Suppressor macrophage treated with lipopolysaccharide for 4 hours (primary cell): ENCODE measurements at places on chromosomes 4 and X.
A peak's percentile ranks its signal among the peaks of the same experiment; 100 is the strongest.

GRCh38 chr4:71333960-71334359 is 4.9 kb upstream of the SLC4A4 start:
- no peak for DNase-seq

GRCh38 chr4:101806914-101807313 is 16.4 kb downstream of the BANK1 start:
- DNase-seq, result no peak

DNA sequence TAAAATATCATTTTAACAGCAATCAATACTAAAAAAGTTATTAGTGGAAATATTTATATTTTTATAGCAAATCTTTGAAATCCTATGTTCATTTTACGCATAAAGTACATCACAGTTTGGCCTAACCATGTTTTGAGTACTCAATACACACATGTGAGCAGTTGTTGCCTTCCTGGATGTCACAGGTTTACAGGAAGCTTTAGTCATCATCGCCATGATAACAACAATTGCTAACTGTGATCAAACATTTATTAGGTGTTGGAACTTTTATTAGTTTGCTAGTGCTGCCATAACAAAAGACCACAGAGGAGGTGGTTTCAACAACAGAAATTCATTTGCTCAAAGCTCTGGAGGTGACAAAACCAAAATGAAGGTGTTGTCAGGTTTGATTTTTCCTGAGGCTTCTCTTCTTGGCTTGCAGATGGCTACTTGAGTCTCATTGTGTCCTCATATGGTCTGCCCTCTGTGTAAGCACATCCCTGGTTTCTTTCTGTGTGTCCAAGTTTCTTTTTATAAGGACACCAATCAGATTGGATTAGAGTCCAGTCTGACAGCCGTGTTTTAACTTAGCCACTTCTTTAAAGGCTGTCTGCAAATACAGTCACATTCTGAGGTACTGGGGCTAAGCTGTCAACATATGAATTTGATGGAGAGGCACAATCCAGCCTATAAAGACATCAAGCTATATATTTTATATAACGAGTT is 43.1 kb upstream of the BOD1L1 start:
- DNase-seq, result no peak

- DNase-seq, result no peak
Observed at GRCh38 chr4:84796394-84796793, 170.1 kb downstream of the WDFY3 start.

- no peak for DNase-seq
Observed at GRCh38 chr4:79082997-79083396, 143.8 kb upstream of the PAQR3 start.

- DNase-seq, result no peak
Observed at GRCh38 chr4:143203577-143203976, 18.9 kb downstream of the USP38 start.

DNA sequence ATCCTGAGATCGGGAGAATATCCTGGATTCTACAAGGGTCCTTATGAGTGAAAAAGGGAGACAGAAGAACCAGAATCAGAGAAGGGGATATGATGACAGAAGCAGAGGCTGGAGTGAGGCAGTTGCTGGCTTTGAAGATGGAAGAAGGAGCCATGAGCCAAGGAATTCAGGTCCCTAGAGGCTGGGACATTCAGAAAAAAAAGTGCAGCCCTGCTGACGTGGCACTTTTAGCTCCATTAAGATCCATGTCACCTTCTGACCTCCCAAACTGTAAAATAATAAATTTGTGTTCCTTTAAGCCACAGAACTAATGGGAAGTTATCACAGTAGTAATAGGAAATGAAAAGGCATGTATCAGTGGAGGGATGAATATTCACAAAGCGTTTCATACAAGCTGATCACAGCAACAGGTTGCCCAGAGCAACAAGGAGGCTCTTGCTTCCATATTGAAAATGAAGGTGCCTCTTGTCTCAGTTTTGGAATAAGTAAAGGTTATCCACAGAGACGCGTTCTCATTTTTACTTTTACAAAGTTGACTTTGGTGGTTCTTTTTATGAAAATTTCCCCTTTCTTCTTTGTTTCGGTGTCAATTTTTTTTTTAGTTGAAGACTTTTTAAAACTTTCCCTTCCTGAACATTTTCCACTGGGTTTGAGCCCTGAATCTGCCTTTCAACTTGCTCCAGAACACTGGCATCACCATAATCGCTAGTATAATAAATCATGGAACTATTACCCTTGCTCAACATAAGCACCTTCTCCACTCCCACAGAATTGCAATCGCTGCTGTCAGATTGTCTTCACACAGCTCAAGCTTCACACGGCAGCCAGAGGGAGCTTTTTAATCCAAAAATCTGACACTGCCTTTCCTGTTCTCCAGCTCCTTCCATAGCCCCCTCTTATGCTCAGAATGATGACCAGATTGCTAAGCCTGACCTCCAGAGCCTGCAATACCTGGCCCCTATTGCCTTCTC is 127.6 kb upstream of the RBPJ start:
- DNase-seq, result no peak

DNA sequence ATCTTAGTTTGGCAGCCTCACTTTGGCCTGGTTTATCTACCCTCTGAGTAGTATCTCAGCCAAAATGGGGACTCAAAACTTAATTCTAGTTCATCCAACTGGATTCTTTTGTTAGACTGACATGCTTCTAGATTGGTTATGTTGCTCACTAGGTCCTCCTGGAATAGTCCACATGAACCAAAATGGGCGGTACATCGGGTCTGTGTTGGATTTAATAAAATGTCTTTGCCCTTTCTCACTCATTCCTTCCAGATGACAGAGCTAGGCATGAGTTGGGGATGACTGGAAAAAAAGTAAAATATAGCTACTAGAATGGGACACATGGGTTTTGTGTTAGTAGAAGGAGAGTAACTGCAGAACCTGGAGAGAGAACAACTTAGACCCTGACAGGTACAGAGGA is 247.9 kb downstream of the CCSER1 start:
- DNase-seq, result no peak

DNA sequence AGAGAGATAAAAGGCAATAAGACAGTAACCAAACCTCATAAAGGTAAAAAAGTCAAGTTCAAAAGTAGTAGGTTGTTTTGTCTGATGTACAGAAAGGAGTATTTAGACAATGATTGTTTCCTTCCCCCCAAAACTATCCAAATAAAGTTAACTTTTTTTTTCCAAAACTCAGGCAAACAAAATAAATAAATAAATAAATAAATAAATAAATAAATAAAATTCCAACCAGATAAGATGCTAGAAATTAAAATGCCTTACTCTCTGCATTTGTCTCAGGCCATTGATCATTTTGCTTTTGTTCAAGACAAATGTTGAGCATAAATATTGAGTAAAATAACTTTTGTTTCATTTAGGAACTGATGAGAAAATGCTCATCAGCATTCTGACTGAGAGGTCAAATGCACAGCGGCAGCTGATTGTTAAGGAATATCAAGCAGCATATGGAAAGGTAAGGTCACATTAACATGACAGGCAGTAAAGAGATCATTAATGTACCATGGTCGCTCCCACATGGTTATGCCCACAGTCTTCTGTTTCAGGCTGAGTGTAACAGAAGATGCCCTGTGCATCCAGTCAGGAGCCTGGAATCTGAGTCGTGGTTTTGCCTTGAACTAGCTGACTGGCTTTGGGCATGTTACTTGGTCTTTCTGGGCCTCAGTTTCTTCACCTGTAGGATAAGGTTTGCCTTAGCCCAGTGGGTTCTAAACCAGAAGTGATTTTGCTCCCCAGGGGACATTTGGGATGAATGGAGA is 27.3 kb downstream of the ANXA3 start:
- DNase-seq, result no peak

DNA sequence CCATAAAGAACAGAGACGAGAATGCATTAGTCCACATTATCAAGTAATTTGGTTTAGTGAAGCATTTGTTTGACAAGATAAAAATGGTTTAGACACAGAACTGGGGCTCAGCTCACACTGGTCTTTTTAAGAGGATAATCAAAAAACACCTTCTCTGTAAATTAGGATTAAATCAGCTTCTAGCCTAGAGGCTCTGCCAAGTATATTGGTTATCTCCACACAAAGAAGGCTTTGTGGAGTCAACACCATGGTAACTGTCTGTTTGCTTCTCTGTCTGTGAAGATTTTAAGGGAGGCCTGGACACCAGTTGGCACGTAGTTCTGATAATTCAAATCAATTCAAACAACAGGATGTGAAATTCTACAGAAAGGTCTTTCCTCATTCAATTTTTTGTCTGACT is 687.0 kb downstream of the DMD start:
- no peak for DNase-seq

DNA sequence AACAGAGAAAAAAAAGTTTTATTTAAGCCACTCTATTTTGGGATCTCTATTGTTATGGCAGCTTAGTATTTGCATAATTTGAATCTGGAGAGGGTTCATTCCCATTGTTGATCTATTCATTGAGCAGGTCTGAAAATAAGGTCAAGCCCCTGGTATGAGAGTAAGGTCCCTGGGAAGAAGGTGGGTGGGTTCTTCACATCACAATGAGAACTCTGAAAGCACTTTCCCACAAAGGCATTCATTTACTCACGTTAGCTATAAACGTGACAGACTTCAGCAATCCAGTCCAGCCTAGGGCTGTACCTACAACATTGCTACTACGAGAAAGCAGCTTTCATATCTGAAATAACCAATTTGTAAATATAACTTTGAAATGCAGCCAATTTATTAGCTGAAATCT is 126.2 kb downstream of the CORIN start:
- DNase-seq, result no peak

GRCh38 chr4:176642472-176642871 is 150.2 kb downstream of the VEGFC start:
- no peak for DNase-seq

GRCh38 chr4:39435659-39436563 is 22.8 kb downstream of the RPL9 start:
- no peak for DNase-seq

DNA sequence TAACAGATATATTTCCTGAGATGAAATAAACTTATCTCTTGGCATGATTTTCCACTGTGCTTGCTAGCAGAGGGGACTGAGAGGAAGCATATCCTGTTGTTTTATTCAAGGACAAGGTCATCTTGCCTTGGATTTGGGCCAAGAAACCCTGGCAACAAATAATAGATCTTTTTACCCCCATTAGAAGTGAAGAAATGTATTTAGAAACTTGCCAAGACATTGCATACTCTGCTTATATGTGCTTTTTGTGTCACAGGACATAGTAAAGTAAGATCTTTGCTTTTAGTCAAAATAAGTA is 170.2 kb downstream of the RAPGEF2 start:
- DNase-seq, result no peak

GRCh38 chrX:78673246-78673645 is 14.1 kb upstream of the RTL3 start:
- DNase-seq, result no peak

DNA sequence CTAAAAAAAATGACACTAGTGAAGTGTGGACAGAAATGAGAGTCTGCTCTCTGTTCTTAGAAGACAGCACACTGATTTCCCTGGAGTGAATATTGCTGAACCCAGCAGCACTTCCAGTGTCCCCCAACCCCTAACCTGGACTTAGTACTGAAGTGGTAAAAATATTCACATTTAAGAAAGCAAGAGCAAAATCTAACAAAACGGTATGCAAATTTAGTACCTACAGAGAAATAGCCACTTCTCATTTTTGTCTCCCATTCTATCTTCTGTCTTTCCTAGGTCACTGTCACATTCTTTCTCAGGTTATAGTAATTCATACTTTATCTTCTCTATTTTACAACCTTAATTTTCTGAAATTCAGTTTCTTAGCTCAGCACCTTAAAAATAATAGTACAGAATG is 274.7 kb downstream of the CFAP299 start:
- DNase-seq, result no peak

DNA sequence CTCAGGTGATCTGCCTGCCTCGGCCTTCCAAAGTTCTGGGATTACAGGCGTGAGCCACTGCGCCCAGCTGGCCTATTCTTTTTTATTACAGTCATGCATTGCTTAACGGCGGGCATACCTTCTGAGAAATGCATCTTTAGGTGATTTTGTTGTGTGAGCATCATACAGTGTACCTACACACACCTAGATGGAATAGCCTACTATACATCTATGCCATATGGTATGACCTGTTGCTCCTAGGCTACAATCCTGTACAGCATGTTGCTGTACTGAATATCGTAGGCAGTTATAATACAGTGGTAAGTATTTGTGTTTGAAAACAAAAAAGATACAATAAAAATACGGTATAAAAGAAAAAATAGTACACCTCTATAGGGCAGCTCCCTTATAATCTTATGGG is 6.0 kb downstream of the STAG2 start:
- no peak for DNase-seq

DNA sequence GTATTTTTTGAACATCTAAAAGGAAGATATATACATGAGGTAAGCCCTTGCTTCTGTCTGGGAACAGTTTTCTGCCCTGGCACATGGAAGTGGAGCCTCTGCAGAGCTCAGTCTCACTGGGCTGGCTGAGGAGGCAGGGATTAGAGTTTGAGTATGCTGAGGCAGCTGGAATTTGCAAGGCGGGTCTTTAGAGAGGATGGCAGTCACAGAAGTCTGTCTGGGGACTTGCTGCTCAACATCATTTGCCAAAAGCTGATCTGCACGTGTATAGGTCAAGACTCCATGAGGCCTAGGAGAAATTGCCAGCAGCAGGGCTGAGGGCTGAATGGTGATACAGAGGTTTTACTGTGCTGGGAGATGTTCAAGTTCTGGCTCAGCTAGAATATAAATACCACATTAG is 163.6 kb upstream of the ANK2 start:
- no peak for DNase-seq

DNA sequence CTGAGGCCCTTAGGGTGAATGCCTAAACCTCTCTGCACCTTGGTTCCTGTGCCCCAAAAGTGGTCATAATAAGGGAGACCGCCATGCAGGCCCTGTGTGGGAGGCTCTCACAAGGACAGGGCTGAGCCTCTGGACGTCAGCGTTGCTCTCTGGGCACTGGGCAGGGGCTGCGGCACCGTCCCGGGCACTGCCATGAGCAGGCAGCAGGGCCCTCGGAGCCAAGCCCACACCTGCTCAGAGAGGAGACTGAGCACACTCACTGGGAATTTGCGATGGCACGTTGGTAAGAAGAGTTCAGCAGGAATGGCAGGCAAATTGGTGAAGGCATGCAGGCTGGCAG is 123.4 kb downstream of the HMX1 start:
- no peak for DNase-seq

GRCh38 chr4:57061395-57061794 is 48.8 kb downstream of the IGFBP7 start:
- peak; percentile 73 for DNase-seq

- DNase-seq, result no peak
Observed at GRCh38 chrX:105552395-105552794, 269.9 kb upstream of the NRK start.

DNA sequence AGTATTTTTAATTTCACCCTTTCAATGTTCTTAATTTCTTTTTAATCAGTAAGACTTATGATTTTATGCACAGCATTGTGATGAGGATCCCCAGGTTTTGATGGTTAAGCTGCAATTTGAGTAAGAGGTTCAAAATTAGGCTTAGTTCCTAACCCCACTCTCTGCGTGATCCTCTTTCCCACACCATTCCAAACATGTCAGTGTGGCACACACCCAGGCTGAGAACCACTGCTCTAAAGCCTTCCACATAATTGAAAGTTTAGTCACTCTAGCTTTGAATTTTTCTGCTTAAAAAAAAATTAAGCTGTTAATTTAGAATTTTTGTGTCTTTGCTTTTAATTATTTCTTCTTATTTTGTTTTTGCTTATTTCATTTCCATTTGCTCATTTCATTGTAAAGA is 68.8 kb upstream of the SLC7A11 start:
- DNase-seq, result no peak

- DNase-seq, result no peak
Observed at GRCh38 chr4:2076908-2077536, 17.9 kb downstream of the NAT8L start.

- DNase-seq, result no peak
Observed at GRCh38 chrX:57771689-57772088, 91.6 kb upstream of the NLRP2B start.
